ENCODE measurements at places on chromosomes 1 and 21.

DNA sequence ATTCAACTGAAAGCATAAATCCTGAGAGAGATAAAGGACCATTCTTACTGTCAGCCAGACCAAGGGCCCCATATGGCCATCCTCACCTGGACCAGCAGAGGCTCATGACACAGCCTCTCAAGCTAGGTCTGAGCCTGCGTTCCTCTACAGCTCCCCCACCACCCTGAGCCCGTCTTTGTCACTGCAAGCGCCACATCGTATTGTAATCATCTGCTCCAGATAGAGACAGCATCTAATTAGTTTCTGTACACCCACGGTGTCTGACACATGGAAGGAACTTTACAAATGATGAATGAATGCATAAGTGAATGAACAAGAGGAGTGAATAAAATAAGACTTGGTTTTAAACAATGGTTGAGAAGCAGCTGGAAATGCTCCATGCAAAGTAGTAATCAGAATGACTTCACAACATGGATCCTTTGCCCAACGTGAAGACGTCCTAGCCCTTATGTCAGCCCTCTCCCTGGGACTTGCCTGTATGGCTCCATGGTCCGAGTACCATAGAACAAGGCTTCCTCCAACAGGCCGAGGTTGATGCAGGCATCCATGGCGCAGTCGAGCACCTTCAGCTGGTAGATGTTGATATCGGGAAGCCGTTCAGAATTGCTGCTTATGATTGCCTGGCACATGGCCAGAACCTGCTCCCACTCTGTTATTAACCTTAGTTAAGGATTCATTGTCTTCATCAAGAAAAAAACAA lies 648.9 kb downstream of the SMYD3 start:
- no peak for DNase-seq

GRCh38 chr1:51948491-51948915 lies 42.0 kb downstream of the RAB3B start:
- DNase-seq = no peak

DNA sequence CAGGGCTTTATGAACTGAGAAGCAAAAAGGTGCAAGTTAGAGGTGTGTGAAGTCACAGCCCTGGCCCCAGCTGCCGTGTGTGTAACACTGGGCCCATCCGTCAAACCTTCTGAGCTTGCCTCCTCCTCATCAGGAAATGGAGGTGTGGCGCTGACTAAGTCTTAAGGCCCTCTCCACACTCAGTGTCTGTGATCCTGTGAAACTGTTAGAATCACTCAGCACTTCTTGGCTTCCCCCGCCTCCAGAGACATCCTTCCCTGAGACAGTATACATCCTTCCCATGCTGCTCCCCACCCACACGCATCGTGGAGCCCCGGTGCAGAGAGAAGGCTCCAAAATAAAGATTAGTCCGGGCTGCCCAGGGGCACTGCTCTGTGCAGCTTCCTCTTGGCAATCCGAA lies 33.3 kb downstream of the LRP8 start:
- DNase-seq = peak; percentile 50

DNA sequence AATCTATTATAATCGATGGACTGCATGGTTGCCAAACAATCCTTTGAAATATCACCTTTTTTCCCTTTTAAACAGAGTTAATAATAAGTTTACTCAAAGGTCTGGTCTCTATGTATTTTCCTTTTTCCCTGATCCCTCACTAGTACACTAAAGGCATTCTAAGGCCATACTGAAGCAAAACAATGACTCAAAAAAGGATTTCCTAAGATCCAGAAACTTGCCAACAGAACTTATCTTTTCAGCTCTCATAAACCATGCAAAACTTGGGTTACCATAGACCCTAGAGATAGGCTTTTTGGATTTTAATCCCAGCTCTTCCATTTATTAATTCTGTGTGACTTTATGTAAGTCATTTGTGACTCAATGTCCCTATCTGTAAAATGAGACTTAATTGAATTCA lies 77.1 kb downstream of the IFI44 start:
- no peak for DNase-seq

- no peak for DNase-seq
These were observed 18.6 kb downstream of the PCSK9 start for GRCh38 chr1:55057956-55058298.

DNA sequence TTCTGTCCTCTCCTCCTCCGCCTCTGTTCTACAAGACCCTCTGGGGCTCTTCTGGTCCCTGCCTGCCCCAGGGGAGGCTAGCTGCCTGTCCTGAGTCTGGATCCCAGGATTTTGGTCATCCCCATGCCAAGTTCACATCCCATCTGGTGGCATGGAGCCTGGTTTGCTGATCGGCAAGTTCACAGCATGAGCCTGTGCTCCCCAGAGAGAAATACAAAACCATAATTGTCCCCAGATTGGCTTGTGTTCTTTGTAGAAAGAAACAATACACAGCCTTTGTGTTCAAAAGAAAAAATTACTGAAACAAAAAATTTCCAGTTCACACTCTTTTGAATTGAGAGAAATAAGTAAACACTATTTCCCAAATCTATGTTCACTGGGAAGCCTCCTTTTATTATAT lies 149.4 kb upstream of the ZC3H12A start:
- DNase-seq = no peak

GRCh38 chr1:191901651-191902050 lies 256.6 kb upstream of the RGS18 start:
- DNase-seq = no peak

DNA sequence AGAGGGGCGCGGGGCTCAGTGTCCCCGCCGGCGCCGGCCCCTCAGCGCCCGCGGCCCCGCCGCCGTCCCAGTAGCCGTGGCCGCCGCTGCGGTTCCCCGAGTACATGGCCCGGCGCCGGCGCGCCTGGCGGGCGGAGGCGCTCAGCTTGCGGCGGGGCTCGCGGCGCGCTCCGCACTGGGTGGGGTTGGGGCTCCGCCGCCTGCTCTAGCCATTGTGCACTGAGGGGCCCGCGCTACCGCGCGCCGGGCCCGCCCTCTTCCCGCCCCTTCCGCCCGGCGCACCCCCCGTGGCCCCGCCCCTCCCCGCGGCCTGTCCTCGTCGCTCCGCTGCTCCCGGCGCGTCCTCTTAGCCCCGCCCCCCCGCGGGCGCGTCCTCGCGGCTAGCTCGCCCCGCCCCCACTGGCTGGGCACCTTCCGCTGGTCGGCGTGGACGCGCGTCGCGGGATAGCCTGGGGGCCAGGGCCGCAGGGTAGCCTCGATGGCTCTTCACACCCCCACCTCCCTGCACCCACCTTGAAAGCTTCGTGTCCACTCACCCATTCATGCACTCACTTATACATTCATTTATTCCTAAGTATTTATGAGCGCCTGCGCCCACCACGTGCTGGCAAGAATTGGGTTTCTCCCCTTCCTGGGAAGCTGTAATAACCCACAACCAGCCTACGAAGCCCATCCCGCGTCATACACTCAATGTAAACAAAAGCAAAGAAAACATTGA lies at the start of the genes CHML and OPN3:
Gene CHML (minus strand): TSS at position 221 of the 718 bp plus-strand sequence. CDS start 4,603 bp downstream, outside the sequence.
Gene OPN3 (minus strand): TSS at position 221 of the 718 bp plus-strand sequence. CDS start 115 bp downstream, at position 106.
- peak; percentile 88 for DNase-seq

DNA sequence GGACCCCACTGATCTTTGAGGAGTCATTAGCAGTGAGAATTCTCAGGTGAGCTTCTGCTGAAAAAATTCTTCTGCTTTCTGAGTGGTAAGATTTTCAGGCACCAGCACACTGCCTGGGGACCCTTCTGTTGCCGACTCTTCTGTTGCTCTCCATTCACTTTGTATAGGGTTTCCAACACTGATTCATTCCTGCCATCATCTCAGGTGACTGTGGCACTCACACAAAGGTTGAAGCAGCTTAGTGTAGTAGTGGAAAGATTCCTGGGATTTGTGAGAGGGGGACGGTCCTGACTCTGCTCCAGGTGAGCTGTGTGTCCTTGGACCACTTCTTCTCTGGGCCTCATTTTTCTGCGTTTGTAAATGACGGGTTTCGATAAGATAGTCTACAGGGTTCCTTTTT lies 9.4 kb downstream of the UTP11 start:
- DNase-seq = no peak

DNA sequence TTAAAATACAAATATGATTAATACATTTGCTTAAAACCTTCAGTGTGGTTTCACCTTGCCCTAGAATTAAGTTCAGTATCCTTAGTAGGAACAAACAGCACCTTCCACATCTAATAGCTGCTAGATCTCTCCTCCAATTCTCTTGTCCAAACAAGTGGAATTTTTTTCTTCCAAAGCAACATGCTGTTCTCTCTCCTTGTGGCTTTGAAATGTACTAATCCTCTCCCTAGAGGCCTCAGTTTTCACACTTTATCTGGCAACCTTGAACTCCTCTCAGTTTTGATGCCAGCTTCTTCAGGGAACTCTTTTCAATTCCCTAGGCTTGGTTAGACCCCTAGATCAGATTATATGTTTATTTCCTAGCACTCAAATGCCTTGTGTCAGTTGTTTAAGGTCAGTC lies 87.0 kb downstream of the GLUL start:
- no peak for DNase-seq

DNA sequence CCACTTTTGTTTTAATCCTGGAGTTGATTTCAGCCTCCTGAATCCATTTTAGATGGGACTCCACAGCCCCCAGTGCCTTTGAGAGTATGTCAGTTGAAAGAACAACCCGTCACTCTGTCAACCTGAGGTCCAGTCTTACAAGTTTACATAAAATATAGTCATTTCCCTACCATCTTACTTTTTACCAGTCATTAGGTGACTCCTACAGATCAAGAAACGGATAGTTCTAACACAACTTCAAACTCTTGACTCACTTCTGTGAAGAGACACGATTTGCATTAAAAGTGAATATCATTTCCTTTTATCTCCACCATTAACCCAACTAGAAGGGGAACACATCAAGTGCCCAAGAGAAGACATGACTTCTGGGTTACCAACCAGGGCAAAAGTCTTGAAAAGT lies 147.1 kb downstream of the NTPCR start:
- DNase-seq = no peak

GRCh38 chr1:45393718-45394302 lies 53.6 kb upstream of the MUTYH start:
- DNase-seq = no peak

DNA sequence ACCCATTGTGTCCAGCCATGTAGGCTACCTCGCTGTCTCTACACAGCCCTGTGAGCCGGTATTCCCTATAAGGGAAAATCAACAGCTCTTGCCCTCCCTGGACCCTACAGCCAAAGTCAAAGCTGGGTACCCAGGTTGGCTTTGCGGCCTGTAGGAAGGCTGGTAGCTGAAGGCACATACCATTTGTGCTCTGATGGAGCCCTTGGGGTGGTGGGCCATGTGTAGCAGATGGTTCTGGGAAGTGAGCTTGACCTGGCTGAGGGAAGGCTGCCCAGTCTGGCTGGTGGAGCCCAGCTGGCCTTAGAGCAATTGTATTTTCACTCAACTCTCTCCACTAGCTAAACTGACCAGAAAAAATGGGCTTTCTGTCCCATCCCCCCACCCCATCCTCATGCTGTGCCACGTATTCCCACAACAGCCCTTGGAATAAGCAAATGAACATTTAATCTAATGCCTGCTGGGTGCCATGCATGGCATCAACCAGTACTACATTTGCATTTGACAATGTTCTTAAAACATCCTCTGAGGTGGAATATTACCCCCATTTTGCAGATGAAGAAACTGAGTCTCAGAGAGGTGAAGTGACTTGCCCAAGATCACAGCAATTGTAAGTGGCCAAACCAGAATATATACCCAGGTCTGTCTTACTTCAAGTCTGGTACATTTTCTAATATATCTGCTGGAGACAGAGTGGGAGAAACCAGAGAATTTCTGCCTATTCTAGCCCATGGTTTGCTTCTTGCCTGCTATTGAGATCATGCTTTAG lies 56.8 kb downstream of the NDUFS5 start:
- DNase-seq = no peak

GRCh38 chr1:79312438-79312837 lies 305.9 kb upstream of the ADGRL4 start:
- no peak for DNase-seq

DNA sequence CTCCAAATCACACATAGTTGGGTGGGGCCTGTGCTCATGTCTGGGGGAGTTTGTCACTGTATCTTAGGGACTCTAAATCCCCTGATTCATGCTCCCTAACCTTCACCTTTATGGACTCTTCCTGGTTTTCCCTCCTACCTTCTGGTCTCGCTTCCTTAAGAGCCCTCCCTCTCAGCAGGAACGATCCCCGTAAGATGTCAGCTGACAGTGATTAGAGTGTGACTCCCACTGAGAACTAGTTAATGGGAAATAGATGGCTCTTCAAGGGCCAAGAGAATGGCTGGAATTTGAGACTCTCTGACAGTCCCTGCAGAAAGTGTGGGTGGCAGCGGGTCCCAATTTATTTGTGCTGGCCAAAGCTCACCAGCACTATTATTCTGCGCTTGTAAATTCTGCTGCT lies 22.0 kb downstream of the LYPD8 start:
- DNase-seq = no peak

Measured in activated CD4-positive, alpha-beta T cell treated with anti-CD3 and anti-CD28 coated beads, Interleukin-2, amount 50 U/mL, for 24 hours (primary cell).